ENCODE measurements at places on chromosomes 7 and 10. TPM values are rescaled to one million over a fixed set of nuclear protein-coding genes. Genes with fewer than 3 reads are reported as not detected.

COL17A1 gene
- total RNA-seq: 17.3 TPM

ITIH5 gene
- 49.9 TPM for total RNA-seq

CCM2 gene
- 30.6 TPM for total RNA-seq

POLL gene
- total RNA-seq: 21.9 TPM

POLR2J gene
- total RNA-seq: 5.1 TPM

Data from camera-type eye (tissue), 1 donor.